ENCODE measurements at places on chromosomes 12 and 14.

- no peak for DNase-seq
Observed at GRCh38 chr12:68269779-68270178, 16.4 kb upstream of the IL22 start.

GRCh38 chr14:101195309-101195901, 291.9 kb upstream of the RTL1 start:
- DNase-seq, result no peak

GRCh38 chr12:94174576-94174975, 26.2 kb downstream of the PLXNC1 start:
- DNase-seq, result no peak

- DNase-seq, result no peak
Observed at GRCh38 chr14:92974541-92975345, 51.8 kb downstream of the CHGA start.

- DNase-seq, result no peak
Observed at GRCh38 chr12:132510746-132511477, 21.0 kb downstream of the FBRSL1 start.

- no peak for DNase-seq
Observed at GRCh38 chr12:49133014-49133413, 1.8 kb upstream of the TUBA1B start.

DNA sequence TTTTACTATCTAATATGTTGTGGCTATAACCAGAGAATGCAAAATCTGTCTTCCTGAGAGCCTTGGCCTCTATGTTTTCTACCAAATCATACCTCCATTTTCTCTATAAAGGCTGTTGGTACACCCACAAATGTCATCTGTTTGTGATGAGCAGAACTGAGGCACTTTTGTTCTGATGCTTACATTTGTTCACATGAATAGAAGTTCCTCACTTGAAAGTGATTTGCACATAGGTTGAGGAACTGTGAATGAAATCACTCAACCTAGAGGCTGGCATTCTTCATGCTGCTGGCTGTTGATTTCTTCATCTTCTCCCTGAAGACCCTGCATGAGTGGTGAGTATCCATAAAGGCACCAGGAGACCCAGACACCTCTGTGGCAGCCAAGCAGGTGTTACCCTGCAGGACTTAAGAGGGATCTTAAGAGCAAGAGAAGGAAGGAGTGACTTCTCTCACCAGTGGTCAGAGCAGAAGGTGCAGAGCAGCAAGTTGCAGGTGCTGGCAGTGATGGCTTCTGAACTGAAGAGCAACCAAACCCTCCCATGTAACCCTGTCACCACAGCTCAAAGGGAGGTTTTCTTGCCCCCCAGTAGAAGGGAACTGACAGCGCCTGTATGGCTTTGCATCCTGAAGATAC, 110.3 kb downstream of the HMGA2 start:
- no peak for DNase-seq

DNA sequence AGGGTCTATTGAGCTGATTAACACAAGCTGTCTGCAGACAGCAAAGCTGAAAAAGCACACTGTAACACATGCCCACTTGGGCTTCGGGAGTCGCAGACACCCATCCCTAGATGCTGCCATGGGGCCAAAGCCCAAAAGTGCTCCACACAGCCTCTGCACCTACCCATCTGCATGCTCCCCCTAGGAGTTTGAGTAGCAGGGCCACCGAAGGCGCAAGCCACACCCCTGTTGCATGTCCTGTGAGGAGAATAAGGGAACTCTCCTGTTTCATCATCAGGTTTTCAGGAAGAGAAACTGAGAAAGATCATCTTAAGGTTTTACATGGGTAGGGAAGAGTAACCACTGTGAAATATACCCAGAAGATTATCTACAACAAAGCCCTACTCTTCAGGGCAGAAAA, 5.6 kb upstream of the ST8SIA1 start:
- no peak for DNase-seq

DNA sequence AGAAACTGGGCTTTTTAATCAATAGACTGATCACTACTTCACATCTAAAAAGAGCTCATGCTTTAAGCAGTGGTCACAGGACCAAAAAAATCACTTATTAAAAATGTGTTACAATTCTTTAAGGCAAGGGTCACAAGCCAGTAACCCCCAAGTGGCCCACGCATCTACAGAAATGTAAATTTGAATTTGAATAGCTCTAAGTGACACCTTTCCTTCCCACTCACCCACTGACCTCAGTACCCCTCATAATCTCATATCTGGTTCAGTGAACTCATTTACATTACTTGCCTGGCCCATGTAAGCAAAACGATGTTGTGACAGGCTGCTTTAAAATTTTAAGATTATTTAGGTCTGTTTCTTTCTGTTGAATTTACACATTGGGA, 27.4 kb downstream of the NELL2 start:
- no peak for DNase-seq
